ENCODE measurements at places on chromosomes 3 and 15. TPM values are rescaled to one million over a fixed set of nuclear protein-coding genes. Genes with fewer than 3 reads are reported as not detected.
A peak's percentile ranks its signal among the peaks of the same experiment; 100 is the strongest.

- no peak for DNase-seq
- H3K36me3 ChIP-seq: no peaks in the 10 kb centered on the region
- H3K27ac ChIP-seq: no peak overlapping the region
- no peaks in the 10 kb centered on the region for H3K27me3 ChIP-seq
Measured at GRCh38 chr3:16548721-16549120, 35.2 kb upstream of the RFTN1 start.

GRCh38 chr3:22795917-22796316 lies 407.2 kb upstream of the UBE2E2 start:
- DNase-seq: no peak
- H3K4me1 ChIP-seq: no peaks in the 10 kb centered on the region
- no peak overlapping the region for H3K27ac ChIP-seq

DNA sequence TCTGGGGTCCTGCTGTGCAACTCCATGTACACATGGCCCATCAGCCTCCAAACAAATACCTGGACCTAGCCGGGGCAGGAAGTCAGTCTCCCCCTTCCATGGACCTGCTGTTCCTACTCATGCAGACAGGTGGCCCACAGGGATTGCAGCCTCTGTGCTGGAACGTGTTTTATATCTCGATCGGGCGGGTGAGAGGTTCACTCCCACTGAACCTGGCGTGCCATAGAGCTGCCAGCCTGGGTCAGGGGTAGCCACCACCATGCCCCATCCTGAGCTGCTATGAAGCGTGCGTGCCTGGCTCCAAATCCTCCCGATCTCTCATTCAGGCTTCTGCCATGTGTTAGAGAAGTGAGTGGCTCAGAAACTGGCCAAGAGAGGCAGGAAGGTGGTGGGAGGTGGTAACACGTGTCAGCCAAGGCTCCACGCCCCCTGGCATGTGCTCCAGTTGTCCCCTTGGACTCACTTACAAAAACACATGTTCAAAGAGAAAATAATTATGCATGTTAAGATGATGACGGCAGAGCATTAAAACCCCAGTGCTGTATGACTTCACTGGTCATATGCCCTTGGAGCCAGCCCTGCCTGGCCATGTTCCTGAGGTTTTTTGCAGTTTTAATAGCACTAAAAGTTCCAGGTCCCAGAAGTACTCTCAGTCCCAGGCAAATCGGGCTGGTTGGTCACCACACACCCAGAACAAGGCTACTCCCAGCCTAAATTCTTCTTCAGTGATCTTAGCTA lies 30.6 kb downstream of the CTSH start:
- no peaks in the 10 kb centered on the region for H3K27me3 ChIP-seq
- H3K4me1 ChIP-seq: peaks cover 82% of the 10 kb centered on the region
- H3K27ac ChIP-seq: peak overlapping the region; percentile 37

Gene C3orf49
- not detected for total RNA-seq

Gene PLS1
- 0.68 TPM for total RNA-seq

DNA sequence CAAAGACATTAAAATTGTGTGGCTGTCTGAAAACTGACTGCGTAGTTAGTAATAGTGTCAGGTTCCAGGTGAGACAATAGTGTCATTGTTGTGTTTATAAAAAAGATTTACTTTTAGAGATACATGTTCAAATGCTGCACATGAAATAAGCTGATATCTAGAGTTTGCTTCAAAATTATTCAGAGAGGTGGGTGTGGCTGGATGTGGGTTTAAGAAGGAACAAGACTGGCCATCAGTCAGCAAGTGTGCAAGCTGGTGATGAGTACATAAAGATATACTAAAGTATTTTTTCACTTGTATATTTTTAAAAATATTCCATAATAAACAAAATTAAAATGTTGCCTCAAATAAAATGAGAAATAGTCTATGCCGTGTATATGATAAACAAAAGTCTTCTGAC lies 190.6 kb downstream of the ARRDC4 start:
- no peaks in the 10 kb centered on the region for H3K27me3 ChIP-seq
- no peaks in the 10 kb centered on the region for H3K4me1 ChIP-seq
- no peak overlapping the region for H3K4me3 ChIP-seq
- no peak overlapping the region for H3K27ac ChIP-seq
- no peaks in the 10 kb centered on the region for H3K36me3 ChIP-seq

DNA sequence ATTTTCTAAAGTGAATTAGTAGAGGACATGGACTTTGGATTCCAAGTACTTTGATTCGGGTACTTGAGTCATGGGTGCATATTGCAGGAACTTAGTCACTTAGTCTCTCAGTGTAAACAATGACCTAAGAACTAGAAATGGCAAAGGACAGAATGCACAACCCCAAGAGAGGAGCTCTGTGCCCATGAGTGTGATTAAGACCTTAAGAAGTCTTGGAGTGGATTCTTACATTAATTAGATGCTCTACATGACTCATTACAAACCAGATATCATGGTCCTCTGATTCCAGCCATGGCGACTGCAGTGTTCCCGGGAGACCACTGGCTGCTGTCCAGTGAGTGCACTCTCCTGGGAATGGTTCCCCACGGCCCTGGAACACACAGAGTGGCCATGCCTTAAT lies 251.5 kb downstream of the GABRG3 start:
- no peaks in the 10 kb centered on the region for H3K4me1 ChIP-seq
- DNase-seq: no peak
- no peak overlapping the region for H3K27ac ChIP-seq
- no peaks in the 10 kb centered on the region for H3K27me3 ChIP-seq

Gene MORC1
- not detected for total RNA-seq

- H3K4me3 ChIP-seq: no peak overlapping the region
- no peaks in the 10 kb centered on the region for H3K4me1 ChIP-seq
- no peak overlapping the region for H3K27ac ChIP-seq
- peaks cover 32% of the 10 kb centered on the region for H3K36me3 ChIP-seq
- H3K27me3 ChIP-seq: no peaks in the 10 kb centered on the region
Measured at GRCh38 chr3:172383306-172383796, 64.9 kb downstream of the GHSR start.

DNA sequence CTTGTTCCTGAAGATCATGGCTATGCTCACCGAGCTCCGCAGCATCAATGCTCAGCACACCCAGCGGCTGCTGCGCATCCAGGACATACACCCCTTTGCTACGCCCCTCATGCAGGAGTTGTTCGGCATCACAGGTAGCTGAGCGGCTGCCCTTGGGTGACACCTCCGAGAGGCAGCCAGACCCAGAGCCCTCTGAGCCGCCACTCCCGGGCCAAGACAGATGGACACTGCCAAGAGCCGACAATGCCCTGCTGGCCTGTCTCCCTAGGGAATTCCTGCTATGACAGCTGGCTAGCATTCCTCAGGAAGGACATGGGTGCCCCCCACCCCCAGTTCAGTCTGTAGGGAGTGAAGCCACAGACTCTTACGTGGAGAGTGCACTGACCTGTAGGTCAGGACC lies 35.2 kb downstream of the NR1I2 start:
- H3K4me1 ChIP-seq: no peaks in the 10 kb centered on the region
- no peaks in the 10 kb centered on the region for H3K27me3 ChIP-seq
- H3K4me3 ChIP-seq: no peak overlapping the region
- no peak overlapping the region for H3K27ac ChIP-seq

- DNase-seq: no peak
- peak overlapping the region; percentile 69 for H3K27ac ChIP-seq
- H3K4me3 ChIP-seq: no peak overlapping the region
- no peaks in the 10 kb centered on the region for H3K27me3 ChIP-seq
- H3K4me1 ChIP-seq: no peaks in the 10 kb centered on the region
- H3K36me3 ChIP-seq: no peaks in the 10 kb centered on the region
Measured at GRCh38 chr3:61928039-61928438, 366.7 kb downstream of the PTPRG start.

Gene RYK
- total RNA-seq: 148 TPM

GRCh38 chr3:190209533-190209932 lies 88.8 kb upstream of the P3H2 start:
- H3K4me3 ChIP-seq: no peak overlapping the region
- no peaks in the 10 kb centered on the region for H3K4me1 ChIP-seq
- no peaks in the 10 kb centered on the region for H3K27me3 ChIP-seq
- H3K27ac ChIP-seq: no peak overlapping the region

- no peak overlapping the region for H3K4me3 ChIP-seq
- no peaks in the 10 kb centered on the region for H3K4me1 ChIP-seq
- no peaks in the 10 kb centered on the region for H3K36me3 ChIP-seq
Measured at GRCh38 chr3:38582941-38583645, 66.4 kb downstream of the SCN5A start.

Gene BTLA
- not detected for total RNA-seq

GRCh38 chr3:146732325-146732724 lies 127.2 kb upstream of the PLSCR5 start:
- no peak overlapping the region for H3K27ac ChIP-seq
- H3K4me1 ChIP-seq: no peaks in the 10 kb centered on the region
- H3K4me3 ChIP-seq: no peak overlapping the region

GRCh38 chr3:143751643-143752178 lies 96.6 kb downstream of the SLC9A9 start:
- H3K4me3 ChIP-seq: no peak overlapping the region
- H3K27ac ChIP-seq: no peak overlapping the region
- DNase-seq: no peak
- no peaks in the 10 kb centered on the region for H3K27me3 ChIP-seq
- peaks cover 18% of the 10 kb centered on the region for H3K4me1 ChIP-seq

DNA sequence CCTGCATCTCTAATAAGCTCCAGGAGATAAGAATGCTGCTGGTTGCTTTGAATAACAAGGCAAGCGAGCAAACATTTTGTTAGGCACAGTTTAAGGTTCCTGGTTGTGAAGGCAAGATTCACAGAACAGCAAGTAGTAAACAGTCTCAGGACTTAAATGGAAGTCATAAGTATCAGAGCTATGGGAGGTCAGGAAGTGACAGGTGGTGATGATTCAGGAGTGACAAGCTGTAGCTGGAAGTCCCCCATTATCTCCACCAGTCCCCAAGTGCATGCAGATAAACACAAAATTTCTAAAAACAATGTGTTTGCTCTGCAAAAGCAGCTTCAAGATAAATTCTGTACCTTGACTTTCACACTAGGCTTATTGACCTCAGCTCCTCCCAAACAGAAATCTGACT lies 3.3 kb downstream of the FETUB start:
- H3K27me3 ChIP-seq: no peaks in the 10 kb centered on the region
- no peaks in the 10 kb centered on the region for H3K4me1 ChIP-seq
- no peak for DNase-seq
- H3K36me3 ChIP-seq: no peaks in the 10 kb centered on the region

- no peaks in the 10 kb centered on the region for H3K36me3 ChIP-seq
- H3K4me3 ChIP-seq: no peak overlapping the region
- no peak for DNase-seq
- H3K4me1 ChIP-seq: peaks cover 13% of the 10 kb centered on the region
- H3K27ac ChIP-seq: no peak overlapping the region
Measured at GRCh38 chr3:42690191-42690590, 4.9 kb downstream of the KLHL40 start.

Gene GHSR
- total RNA-seq: 0.99 TPM

- H3K27me3 ChIP-seq: no peaks in the 10 kb centered on the region
- no peaks in the 10 kb centered on the region for H3K36me3 ChIP-seq
- peaks cover 6% of the 10 kb centered on the region for H3K4me1 ChIP-seq
- no peak overlapping the region for H3K4me3 ChIP-seq
Measured at GRCh38 chr15:78977591-78978347, 32.9 kb upstream of the CTSH start.

- H3K27me3 ChIP-seq: no peaks in the 10 kb centered on the region
- DNase-seq: no peak
- H3K4me3 ChIP-seq: no peak overlapping the region
- H3K27ac ChIP-seq: peak overlapping the region; percentile 20
Measured at GRCh38 chr3:15982667-15983196, 185.0 kb upstream of the ANKRD28 start.

Gene TUSC2
- 40.6 TPM for total RNA-seq

Gene ADGRG7
- total RNA-seq: not detected

DNA sequence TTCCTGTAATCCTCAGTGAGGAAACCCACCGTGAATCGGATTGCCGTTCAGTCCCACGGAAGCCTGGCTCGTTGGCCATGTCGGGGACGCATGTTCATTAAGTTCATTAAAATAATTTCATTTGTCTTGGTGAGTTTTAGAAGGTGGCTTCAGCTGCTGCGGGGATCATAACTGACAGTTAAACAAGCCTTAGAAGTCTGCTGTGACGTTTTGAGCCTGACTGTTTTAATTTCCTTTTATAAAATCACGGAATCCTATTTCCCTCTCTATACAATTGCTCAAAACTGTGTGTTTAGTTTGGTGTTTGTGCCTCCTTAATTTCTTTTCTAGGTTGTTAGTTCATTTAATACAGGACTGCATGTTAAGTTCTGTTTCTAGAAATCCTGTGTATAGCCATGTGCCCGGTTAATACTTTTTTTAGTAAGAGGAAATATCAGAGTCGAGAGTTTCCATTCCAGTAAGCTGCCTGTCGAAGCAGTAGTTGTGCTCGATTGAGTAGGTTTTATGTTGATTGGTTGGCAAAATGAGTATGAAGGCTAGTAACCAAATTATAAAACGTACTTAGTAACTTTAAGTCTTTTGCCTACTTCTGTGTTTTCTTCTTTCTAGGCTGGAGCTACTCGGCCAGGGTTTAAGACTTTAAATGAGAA lies 705 bp downstream of the NIPA2 start:
- no peaks in the 10 kb centered on the region for H3K36me3 ChIP-seq
- H3K4me3 ChIP-seq: peak overlapping the region; percentile 59
- no peaks in the 10 kb centered on the region for H3K27me3 ChIP-seq
- H3K27ac ChIP-seq: peak overlapping the region; percentile 93
- no peak for DNase-seq
- peaks cover 19% of the 10 kb centered on the region for H3K4me1 ChIP-seq

- no peaks in the 10 kb centered on the region for H3K27me3 ChIP-seq
- no peak overlapping the region for H3K27ac ChIP-seq
- H3K4me1 ChIP-seq: no peaks in the 10 kb centered on the region
Measured at GRCh38 chr3:67059443-67059842, 61.3 kb downstream of the KBTBD8 start.

GRCh38 chr3:189249987-189250386 lies 78.2 kb downstream of the TPRG1 start:
- H3K4me1 ChIP-seq: no peaks in the 10 kb centered on the region
- H3K4me3 ChIP-seq: no peak overlapping the region
- no peak overlapping the region for H3K27ac ChIP-seq
- no peaks in the 10 kb centered on the region for H3K27me3 ChIP-seq

GRCh38 chr15:52360229-52361203 lies 64.9 kb upstream of the MYO5C start:
- no peak overlapping the region for H3K27ac ChIP-seq
- H3K27me3 ChIP-seq: no peaks in the 10 kb centered on the region
- H3K36me3 ChIP-seq: no peaks in the 10 kb centered on the region
- no peak overlapping the region for H3K4me3 ChIP-seq

Gene SLC6A20
- not detected for total RNA-seq
